NT2/D1 (cell line): ENCODE measurements at places on chromosomes 13 and 19.

GRCh38 chr13:59542303-59542702 lies 621.4 kb downstream of the DIAPH3 start:
- DNase-seq = no peak

DNA sequence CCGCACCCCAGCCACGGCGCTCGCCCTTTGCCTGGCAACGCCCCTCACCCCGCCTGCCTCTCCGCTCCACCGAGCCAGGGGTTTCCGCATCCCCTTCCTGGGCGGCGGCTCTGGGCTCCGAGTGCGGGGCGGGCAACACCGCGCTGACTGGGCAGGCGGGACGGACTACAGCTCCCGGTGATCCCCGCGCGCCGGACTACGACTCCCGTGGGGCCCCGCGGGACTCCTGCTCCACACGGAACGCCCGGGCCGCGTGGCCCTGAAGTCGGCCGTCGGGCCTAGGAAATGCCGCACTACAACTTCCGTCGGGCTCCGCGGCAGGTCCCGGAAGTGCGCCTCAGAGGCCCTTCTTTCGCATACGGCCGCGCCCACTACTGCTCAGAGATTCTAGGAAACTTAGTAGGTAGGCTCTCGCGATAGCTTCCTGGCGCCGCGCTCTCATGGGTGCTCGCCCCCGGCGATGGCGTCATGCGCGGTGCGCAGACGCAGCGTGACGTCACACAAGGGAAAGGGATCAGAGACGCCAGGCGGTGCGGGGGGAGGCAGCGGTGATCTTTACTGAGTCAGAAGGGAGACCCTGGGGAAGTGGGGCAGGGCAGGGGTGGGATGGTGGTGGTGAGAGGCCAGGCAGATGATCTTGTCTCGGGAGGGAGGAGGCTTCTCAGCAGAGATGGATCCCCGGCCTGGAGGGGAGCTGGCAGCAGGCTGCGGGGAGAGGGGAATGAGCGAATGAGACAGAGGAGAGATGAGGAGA lies at the start of gene JOSD2:
Gene JOSD2 (minus strand): TSS at position 123 of the 754 bp plus-strand sequence. CDS start 760 bp downstream, outside the sequence.
- DNase-seq = peak; percentile 93

- no peak for DNase-seq
Observed at GRCh38 chr19:18761531-18762110, 29.5 kb downstream of the COMP start.

GRCh38 chr13:29589967-29590366 lies 5.5 kb downstream of the SLC7A1 start:
- no peak for DNase-seq

GRCh38 chr13:74975111-74975510 lies 506.9 kb downstream of the TBC1D4 start:
- DNase-seq = no peak

- DNase-seq = no peak
Observed at GRCh38 chr19:47093841-47094240, 19.7 kb downstream of the ZC3H4 start.

DNA sequence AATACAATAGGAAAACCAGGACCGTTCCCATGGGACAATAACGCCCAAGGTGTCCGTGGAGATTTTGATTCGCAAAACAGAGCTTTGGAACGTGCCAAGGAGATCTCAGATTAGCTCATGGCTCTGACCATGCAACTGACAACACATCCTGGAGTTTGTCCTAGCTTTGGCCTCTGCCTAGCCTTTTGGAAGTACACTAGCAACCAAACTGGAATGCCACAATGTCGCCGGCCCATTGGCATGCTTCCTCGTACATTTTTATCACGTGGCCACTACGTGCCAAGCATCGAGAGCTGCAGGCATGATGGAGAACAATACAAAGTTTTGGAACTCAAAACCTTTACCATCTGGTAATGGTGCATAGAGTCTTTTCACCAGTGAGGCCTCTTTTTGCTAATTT lies 256.5 kb downstream of the DCLK1 start:
- no peak for DNase-seq

GRCh38 chr13:73608157-73608516 lies 526.1 kb downstream of the KLF12 start:
- DNase-seq = no peak

GRCh38 chr13:27401210-27401609 lies 23.2 kb upstream of the GTF3A start:
- DNase-seq = no peak

DNA sequence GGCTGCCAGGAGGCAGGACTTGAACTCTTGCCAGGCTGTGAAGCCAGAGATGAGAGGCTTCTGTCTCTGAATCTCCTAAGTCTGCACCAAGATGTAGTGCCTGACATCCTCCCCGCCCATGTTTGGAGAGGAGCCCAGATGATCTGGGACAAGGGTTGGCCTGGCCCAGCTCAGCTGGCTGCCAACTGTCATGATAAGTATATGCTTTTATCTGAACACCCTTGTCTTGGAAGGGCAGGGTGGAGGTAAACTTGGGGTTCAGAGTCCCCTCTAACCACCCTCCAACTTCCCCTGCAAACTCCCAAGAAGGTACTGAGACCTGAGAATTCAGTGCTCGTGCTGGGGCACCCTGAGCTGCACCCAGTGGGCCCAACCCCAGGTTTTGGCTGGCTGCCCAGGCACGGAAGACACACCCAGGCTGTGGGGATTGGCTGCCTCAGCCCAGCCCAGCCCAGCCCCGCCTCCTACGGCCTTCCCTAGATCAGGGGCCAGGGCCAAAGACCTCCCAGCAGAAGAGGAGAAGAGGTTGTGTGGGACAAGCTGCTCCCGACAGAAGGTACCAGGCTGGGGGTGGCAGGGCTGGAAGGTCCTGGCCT lies at the start of gene CYP4F12:
Gene CYP4F12 (plus strand): TSS at position 508 of the 596 bp plus-strand sequence. CDS start 443 bp downstream, outside the sequence.
- DNase-seq = no peak

- DNase-seq = no peak
Observed at GRCh38 chr13:79740991-79741390, 260.0 kb downstream of the NDFIP2 start.

DNA sequence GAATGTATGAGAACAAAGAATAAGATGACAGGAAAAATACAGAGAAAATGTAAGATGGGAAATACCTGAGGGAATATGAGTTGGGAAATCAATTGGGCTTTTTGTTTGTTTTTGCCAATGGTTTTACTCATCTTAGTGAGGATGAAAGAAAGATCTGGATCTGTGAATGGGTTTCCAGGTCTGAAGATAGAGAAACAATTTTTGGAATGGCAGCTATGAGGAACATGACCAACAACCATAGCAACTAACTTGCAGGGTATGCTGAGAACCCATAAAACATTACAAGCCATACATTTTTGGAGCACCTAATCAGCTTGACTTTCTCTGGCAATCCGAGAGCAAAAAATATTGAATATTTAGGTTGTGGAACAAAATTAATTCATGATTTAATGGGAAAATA lies 290.0 kb downstream of the KCTD12 start:
- DNase-seq = no peak

DNA sequence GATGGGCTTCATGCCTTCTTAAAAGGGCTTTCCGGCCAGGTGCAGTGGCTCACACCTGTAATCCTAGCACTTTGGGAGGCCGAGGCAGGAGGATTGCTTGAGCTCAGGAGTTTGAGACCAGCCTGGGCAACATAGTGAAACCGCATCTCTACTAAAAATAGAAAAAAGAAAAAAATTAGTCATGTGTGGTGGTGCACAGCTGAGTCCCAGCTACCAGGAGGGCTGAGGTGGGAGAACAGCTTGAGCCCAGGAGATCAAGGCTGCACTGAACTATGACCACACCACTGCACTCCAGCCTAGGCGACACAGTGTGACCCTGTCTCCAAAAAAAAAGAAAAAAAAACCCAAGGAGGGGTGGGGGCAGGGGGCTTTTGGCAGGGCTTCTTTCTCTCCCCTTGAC lies 7.2 kb downstream of the CARS2 start:
- no peak for DNase-seq

- no peak for DNase-seq
Observed at GRCh38 chr19:52527956-52528351, 486 bp downstream of the ZNF808 start.

DNA sequence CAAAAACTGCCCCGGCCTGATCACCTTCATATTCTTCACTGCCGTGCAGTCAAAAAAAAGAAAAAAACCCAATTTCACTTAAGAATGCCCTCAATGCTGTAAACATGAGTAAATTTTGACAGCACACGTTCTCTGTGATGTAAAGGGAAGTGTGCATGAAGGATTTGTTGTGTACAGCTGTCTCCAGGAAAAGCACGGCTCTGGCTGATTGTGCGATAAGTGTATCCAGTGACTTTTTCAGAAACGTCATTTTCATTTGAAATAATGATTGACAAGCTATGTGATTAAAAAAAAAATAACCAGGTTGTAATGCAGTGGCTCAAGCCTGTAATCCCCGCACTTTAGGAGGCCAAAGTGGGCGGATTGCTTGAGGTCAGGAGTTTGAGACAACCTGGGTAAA lies 39.6 kb downstream of the ANKRD10 start:
- DNase-seq = no peak

DNA sequence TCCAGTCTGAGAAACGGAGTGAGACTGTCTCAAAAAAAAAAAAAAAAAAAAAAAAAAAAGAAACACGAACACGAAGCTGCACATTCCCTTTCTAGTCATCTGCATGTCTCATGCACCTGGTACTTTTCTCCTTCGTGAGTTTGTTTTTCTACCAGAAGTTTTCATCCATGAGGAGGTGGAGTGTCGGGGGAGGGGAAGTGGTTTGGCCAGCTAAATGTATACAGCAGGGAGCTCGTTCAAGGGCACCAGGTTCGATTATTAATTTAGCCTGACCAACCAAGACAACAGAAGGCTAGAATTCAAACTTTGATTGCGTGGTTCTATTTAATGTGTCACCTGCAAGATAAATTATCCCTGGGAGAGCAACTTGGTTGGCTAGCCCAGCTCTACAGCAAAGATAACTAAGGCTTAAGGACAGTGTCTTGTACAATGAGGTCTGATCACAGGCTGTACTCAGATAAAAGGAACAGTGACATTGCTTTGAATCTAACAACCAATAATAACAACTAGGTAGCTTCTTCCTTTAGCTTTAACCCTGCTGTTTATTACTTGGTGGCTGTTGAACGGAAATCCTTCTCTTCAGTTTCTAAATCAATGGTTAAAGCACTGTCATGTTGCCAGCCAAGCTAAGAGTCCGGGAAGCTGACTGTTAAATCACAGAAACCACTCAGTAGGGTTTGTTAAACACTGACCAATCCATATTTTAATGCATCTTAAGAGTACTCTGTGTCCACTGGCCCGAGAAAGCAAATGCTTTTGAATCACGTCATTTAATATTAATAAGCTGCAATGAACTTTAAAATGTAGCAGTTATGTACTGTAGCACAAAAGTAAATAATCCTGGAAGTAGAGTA lies 98.4 kb upstream of the STARD13 start:
- no peak for DNase-seq

GRCh38 chr13:29587645-29588044 lies 7.8 kb downstream of the SLC7A1 start:
- DNase-seq = no peak

DNA sequence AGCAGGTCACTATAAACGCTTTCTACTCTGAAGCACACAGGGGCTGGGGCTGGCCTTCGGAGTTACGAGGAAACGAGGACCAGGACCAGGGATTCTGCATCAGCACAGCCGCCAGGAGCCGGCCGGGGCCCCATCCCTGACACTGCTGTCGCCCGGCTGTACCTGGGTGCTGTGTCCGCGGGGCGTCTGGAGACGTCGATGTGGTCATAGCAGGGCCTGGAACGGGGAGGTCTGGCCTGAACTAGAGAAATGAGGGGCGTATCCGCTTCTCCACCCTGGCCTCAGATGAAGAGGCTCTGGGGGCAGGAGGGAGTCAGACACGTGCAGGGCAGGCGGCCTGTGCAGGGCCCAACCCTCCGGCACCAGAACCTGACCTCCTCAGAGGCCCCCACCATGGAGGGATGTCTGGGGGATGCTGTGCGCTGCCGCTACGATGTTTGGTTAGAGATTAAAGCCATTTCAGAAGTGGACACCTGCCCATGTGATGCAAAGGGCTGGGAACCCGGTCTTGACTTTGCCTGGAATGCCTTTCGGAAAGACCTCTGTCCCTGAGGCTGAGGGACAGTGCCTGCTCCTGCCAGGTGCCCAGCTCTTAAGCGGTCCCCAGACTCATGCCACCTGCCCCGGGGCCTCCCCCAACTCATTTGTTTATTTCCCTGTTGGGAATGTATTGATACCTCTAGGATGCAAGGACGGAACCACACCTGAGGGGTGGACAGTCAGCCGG lies 21.4 kb downstream of the GAS6 start:
- no peak for DNase-seq

GRCh38 chr13:97914540-97914939 lies 38.9 kb upstream of the IPO5 start:
- DNase-seq = no peak

GRCh38 chr19:18415178-18415867 lies 3.9 kb upstream of the SSBP4 start:
- no peak for DNase-seq

DNA sequence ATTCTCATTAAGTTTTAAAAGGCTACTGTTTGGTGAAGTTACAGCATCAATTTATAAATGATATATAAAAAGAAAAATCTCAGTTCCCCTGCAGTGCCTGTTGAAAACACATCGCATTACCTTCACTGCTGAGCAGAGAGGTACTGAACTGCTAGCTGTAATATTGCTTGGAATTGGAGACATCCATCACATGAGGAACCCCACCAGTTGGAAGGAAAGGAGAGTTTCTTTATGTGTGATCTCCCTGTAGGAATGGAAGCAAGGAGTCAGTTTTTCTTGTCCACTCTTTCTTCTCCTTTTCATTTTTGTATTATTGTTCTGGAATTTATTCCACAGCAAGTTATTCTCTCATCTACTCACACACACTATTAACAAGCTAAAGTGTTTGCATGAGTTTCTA lies 1586.0 kb upstream of the PRR20A start:
- no peak for DNase-seq

DNA sequence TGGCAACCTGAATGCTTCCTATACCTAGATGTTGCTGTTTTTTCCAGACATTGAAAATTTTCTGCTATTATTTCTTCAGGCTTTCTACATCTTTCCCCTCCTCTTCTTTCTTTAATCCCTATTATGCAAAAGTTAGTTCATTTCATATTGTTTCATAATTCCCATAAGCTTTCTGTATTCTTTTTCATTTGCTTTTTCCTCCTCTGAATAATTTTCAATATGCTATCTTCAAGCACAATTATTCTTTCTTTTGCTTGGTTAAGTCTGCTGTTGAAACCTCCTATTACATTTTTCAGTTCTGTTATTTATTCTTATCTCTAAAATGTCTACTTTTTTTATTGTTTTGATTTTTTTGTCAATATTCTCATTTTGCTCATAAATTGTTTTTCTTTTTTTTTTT lies 947.1 kb upstream of the MIR17HG start:
- no peak for DNase-seq

- peak; percentile 5 for DNase-seq
Observed at GRCh38 chr13:69565334-69565733, 542.3 kb upstream of the ATXN8OS start.

- no peak for DNase-seq
Observed at GRCh38 chr19:51531349-51532315, at the start of gene SIGLEC6. Gene SIGLEC6, minus strand, starts transcription at chr19:51531670. Its CDS starts 22 bp downstream, at chr19:51531648.

- no peak for DNase-seq
Observed at GRCh38 chr19:48826606-48827020, 9.7 kb downstream of the HSD17B14 start.
